SK-N-DZ (cell line): ENCODE measurements at places on chromosomes 5 and 9.

DNA sequence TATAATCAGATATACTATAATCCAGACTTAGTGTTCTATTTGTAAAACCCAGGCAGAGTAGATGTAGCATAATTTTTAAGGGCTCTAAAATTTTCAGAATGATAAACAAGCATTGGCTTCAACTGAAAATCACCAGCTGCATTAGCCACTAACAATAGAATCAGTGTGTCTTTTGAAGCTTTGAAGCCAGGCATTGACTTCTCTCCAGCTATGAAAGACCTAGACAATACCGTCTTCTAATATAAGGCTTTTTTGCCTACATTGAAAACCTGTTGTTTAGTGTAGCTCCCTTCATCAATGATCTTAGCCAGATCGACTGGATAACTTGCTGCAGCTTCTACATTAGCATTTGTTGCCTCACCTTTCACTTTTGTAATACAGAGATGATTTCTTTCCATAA is 1877.3 kb upstream of the ACO1 start:
- no peak for DNase-seq

DNA sequence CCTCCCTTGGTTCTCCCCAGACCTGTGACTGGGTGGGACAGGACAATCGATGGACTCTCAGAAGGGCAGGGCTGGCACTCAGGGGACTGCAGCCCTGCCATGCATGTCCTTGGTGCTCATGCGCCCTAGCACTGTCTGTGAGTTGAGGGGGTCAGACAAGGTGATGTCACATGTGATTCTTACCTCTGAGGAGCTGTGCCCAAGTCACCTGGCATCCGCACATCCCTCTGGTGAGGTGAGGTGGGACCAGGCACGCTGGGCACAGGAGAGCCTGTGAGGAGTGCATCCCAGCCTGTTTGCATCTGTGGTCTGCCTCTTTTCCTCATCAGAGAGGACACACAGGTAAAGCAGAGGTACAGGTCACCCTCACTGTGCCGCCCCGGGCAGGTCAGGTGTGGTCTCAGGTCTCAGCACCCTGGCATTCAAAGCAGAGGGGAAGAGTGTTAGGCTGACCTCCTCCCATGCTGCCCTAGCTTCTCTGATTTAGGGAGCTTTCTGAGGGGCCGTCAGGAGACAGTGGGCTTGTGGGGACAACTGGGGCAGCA is 14.8 kb downstream of the TRIP13 start:
- no peak for DNase-seq

- DNase-seq = no peak
These were observed 71.9 kb downstream of the ECPAS start for GRCh38 chr9:111412280-111412679.

- no peak for DNase-seq
These were observed 517.3 kb upstream of the TLE4 start for GRCh38 chr9:79054500-79054899.

DNA sequence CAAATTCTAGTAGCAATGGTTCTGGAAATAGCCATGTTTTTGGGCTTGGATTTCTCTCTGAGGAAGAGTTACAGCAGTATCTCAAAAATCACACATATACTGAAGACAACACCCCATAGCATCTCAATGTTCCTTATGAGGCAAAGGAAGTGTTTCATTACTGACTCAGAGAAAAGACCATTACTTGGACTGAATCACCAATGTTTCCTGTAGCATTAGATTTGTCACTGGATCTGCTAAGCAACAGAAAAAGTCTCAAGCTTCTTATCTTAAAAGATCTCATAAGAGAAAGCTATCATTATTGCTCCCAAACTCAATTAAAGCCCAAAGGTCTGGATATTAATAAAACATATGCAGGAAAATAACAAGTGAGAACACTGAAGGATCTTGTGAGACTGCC is 272.4 kb downstream of the ADAMTS6 start:
- DNase-seq = no peak

GRCh38 chr9:34664281-34665066 is 2.0 kb upstream of the CCL27 start:
- DNase-seq = peak; percentile 76

GRCh38 chr9:122155796-122156195 is 3.8 kb downstream of the NDUFA8 start:
- DNase-seq = no peak

DNA sequence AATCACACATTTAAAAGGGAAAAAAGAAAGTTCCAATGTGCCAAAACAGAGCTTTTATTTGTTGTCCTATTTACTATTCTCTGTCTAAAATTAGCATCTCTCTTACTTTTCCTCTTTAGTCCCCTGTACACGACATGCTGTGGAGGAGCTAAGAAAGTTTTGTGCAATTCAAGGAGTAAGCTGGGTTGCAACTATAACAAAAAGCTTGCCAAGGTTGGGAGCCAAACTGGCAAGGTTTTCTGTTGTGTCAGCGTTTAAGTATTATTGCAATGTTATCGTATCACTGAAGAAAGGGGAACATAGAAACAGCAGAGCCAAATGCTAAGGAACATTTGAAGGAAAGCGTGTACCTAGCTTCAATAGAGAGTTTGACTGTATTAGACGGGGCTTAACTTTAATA is 680.8 kb downstream of the CETN3 start:
- DNase-seq = no peak

GRCh38 chr9:114588651-114589526 is 1.3 kb downstream of the ATP6V1G1 start:
- DNase-seq = no peak

DNA sequence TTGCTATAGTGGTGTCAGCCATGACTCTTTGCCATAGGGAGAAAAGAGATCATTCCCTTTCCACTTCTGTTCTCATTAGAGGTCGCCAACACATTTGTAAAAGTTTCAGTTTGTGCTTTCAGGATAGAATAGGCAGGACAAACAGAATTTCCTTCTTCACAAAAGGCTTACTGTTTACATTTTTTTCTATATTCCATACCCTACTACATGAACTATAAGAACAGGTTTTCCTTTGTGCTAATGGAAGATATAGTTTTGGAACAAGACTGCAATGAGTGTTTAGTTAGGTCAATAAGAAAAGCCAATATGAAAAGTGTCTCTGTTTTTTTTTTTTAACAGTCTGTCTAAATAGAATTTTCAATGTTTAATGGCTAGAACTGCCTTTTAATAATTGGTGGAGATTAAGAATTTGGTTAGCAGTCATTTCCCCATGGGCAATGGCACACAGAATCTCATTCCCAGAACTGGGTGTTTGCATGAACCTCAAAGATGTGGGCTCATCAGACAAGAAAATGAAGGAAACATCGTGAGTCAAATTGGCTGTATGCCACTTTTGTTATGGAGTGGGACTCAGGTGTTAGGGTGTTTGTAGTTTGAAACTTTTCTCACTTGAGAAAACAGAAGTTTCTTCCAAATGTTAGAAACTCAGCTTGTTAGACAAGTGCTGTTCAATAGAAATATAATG is 75.2 kb upstream of the PRLR start:
- DNase-seq = no peak

DNA sequence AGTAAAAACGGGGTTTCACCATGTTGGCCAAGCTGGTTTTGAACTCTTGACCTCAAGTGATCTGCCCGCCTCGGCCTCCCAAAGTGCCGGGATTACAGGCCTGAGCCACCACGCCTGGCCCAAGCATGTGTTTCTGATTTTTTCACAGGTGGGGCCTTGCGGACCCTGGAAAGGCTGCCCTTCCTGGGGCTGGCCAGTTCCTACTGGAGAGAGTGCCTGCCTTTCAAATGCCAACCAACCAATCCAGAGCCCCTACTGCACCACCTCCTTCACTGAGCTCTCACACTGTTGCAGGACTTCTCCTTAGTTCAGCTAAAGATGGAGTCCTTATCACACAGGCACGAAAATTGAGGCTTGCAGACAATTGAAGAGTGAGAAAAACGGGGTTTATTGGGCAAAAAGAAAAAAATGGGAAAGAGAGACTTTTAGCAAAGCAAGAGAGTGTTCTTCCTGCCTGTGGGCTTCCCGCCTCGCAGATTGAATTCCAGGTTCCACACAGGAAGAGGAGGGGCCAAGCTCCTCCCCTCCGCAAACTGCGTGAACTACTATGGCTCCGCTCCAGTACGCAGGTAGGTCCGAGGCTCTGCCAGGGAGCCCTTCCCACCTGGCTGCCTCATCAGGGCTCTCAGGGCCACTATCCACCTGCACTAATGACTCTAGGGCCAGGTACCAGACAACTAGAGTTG is 8.3 kb upstream of the CMBL start:
- DNase-seq = no peak

DNA sequence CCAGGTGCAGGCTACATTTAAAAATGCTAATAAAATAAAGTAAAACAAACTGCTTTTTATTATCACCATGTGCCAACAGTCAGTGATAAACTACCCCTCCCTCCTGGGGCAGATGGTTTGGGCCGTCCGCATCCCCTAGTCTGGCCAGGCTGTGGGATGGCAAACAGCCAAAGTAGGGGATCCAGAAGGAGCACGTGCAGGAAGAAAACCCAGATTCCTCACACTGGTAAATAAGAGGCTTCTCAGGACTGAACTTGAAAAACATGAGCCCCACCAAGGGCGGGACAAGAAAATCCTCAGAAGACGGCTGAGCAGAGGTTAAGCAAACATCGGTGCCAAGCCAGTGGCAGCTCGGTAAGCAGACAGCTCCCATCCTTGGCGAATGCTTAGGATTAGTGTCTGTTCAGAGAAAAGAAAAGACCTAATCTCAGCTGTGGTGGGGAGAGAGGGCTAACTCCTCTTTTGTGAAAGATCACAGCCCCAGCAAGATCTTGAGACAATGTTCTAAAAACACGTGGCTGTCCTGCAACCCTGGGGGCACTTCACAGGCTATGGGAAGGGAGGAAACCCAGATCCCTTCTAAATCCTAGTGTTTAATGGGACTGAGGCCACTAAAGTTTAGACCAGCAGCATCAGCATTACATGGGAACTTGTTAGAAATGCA is 46.5 kb upstream of the GDNF start:
- no peak for DNase-seq

DNA sequence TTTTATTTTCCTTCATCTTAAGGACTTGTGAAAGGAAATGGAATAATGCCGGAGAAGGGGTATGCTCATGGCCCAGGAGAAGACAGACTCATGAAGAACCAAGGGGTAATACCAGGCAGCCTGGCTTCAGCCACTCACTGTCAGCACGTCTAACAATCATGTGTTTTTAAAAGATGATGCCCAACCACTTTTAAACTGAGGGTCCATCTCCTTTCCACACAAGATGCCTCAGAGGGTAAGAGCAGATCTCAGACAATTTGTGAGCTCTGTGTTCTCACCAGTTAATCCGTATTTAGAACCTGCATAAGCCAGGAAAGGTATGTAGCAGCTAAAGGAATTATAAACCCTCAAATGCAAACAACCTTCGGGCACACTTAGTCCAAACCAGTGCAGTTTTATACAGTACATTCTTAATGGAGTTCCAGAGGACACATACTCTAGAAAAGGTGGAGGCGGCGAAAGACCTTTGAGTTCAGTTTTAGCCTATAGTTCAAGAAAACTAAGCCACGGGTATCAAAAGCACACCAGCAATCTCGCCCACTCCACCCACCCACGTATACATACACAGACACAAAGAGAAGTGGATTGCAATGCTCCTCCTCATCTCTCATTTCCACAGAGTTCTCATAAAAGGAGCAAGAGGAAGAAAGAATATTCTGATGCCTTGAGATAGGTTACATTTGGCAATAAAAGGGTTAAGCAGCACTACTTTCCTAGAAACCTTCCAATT is 2.6 kb downstream of the DIAPH1 start:
- DNase-seq = no peak

DNA sequence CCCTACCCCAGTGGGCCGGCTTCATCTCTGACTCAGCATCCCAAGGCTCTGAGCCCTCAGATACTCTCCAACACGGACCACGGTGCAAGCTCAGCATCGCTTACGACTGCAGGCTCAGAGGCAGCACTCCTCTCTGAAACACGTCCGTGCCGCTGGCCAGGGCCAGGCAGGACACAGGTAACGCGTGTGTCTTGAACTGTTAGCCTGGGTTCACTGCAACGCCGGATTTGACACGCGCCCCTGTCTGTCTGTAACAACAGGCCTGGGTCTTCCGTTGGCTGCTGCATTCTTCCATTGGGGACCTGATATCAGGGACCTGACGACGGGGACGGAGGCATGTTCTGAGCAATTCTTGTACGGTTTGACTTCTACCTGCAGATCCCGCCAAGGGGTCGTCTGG is 6.4 kb downstream of the SLC6A3 start:
- DNase-seq = no peak

GRCh38 chr5:58927181-58927580 is 344.3 kb downstream of the RAB3C start:
- DNase-seq = no peak

DNA sequence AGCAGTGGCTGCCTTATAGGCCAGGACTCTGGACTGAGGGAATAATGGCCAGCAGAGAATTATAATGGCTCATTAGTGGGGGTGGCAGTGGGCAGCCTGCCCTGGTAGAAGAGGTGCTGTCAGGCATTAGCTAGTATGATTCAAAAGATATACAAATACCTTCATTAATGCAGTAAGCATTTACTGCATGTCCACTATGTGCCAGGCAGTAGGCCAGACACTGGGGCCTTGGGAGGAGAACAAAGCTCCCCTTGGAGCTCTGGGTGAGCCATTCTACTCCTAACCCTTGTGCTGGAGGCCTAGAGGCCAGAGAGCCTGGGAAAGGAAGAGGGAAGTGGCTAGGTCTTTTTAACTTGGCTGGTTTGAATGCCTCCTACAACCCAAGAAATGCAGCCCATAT is 2.0 kb upstream of the GARNL3 start:
- no peak for DNase-seq

- no peak for DNase-seq
These were observed 17.8 kb downstream of the ZNF131 start for GRCh38 chr5:43138512-43138893.

DNA sequence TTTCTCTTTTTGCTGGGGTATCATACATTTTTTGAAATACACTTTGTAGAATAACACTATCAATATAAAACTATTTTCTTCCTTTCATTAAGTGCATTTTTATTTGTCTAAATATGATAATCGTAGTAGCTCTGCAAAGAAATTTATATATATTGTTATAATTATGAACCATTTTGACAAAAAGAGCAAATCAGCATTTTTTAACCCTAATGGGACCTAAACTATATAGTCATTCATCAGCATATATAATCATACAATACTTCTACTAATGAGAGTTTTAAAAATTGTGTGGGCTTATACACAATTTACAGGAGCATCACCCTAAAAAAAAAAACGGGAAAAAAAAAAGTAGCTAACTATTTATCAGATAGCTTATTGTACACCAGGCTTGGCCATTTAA is 329.7 kb upstream of the TYRP1 start:
- DNase-seq = no peak
